ENCODE measurements at places on chromosomes 13 and 19.

DNA sequence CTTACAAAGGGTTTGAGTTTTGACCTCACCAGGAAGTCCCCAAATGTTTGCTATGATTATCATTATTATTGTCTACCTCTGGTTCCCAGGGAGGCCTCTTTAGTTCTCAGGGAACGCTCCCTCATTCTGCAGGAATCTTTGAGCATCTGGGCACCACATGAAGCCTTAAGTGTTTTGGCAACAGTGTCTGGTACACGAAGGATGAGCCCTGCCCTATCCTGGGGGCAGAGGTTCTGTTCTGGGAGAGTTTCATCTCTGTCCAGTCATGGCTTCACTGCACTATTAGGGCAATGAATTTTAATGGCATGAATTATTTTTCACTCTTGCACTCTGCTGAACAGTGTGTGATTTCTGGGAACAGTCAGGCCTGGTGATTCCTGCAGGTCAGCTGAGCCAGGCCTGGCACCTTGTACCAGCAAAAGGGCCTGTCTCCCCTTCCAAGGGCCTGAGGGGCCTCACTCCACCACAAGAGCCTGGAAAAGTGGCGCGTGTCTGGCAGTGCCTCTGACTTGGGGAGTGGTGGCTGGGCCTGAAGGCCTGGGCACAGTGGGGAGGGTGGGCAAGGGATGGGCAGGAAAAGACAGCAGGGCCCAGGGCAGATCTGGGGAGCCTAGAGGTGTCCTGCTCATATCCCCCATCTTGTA is 4.6 kb downstream of the FAM187B start:
- no peak for DNase-seq

- DNase-seq, result peak; percentile 8
Observed at GRCh38 chr13:65011378-65011777, 2218.8 kb downstream of the PCDH9 start.

DNA sequence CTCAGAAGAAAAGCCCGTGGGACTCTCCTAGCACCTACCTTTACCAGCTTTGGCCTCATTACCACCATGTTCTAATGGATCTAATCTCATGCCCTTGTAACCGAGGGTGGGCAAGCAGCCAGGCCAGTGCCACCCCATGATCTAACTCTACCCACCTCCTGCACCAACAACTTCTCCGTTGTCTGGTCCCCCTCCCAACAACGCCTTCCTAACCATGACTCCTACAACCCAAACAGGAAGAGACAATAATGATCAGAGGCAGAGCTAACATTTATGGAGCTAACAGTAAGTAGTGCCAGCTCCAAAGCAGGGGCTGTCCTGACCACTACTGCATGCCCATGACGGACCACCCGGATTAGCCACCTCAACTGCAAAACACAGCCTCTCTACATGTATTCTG is 3.5 kb downstream of the USP12 start:
- DNase-seq, result no peak

DNA sequence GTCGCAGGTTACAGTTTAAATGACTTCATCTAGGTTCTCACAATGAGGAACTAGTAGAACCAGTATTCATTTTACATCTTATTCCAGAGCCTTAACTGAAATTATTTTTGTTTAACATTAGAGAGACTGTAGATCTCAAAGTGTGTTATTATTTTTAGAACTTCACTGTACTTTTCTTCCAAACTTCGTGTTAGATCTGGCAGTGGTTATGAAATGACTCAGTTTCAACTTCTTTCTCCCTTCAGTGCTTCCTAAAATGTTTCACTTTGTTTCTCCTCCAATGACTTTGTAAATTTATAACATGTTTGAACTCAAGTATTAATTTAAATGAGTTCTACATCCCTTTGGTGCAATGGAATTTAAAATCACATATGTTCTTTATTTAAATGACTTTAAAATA is 139.3 kb downstream of the PCDH9 start:
- DNase-seq, result no peak

GRCh38 chr13:31499274-31499673 is 240.1 kb upstream of the RXFP2 start:
- no peak for DNase-seq

DNA sequence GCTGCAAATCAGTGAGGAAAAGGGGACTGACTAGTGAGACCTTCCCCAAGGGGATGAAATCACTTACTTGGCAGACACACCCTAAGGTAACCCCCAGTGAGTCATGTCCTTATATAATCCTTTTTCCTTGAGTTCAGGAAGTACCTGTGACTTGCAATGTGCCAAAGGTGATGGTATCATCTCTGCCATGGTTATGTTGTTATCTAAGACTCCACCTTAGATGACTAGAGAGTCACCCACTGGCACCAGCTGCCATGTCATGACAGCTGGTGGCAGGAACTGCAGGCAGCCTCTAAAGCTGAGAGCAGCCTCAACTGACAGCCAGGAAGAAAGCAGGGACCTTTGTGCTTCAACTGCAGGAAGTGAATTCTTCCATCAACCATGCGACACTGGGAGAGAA is 12.5 kb downstream of the PBX4 start:
- DNase-seq, result no peak

GRCh38 chr13:94140511-94140910 is 339.0 kb downstream of the DCT start:
- no peak for DNase-seq

- peak; percentile 50 for DNase-seq
Observed at GRCh38 chr19:41352609-41353465, 885 bp downstream of the TGFB1 start.

- DNase-seq, result peak; percentile 45
Observed at GRCh38 chr19:18733196-18733647, 49.7 kb downstream of the CRTC1 start.

DNA sequence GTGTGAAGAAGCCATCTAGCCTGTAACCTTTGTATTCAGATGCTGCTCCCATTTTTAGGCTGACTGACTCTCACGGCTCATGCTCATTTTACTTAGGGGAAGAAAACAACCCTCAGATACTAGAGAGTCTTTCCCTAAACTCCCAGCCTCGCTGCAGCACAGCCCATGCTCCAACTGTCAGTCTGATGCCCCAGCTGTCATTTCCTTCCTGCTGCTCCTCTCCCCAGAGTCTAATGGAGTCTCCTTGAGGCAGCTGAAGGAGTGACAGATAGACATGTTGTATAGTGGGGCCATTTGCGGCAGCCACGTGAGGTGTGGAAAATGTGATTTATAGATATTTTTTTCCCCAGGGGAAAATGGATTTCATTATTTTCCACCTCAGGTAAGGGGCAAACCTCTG is 59.2 kb upstream of the OLFM4 start:
- DNase-seq, result no peak

Measured in fibroblast of skin of abdomen (primary cell).